ENCODE measurements at places on chromosomes 5 and 9.

DNA sequence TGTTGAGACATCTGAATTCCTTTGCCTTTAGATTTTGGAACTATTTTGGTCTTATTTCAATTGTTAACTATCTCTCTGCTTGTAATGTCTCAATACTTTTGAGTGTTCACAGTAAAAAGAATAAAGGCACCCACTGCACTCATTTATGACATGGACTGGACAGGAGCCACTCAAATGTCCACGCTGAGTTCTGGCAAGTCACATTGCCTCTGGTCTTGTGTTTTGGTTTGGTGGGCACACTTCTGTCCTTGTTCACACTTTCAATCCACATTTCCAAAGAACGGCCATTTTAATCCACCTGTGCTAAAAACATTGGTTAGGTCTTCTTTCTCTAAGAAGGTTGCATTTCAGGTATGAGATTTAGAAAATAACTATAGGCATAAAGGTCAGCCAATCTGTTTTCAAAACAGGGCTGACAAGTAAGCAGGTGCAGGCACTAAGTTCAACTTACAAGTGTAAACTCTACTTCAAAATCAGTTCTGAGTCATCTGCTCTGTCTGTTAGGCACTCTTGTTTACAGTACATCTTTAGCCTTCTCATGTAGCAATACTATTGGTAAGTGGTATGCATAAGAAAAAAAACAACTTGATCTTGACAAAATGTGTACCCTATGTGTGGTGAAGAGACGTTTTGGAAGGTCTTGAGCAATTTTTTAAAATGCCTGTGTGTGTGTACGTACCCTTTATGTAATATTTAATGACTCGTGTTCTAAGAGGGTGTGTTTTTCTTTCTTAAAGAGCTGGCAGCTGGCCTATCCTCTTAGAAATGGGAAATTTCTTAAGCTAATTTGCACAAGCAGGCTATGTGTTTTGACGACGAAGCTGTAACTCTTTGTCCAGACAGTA is 31.5 kb upstream of the ZFAND5 start:
- peak; percentile 66 for DNase-seq

DNA sequence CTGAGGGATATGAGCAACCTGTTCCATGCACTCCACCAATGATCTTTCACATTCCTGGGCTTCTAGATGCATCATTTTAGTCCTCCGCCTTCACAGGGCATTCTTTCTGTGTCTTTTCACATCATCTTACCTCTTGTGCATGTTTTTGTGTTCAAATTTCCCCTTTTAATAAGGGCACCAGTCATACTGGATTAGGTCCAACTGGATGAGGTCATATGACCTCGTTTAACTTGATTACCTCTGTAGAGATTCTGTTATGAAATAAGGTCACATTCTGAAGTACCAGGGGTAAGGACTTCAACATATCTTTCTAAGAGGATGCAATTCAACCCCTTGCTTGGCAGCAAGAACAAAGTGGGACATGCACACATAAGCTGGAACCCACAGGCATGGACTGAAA is 335.3 kb upstream of the TLE4 start:
- no peak for DNase-seq

- DNase-seq = no peak
Measured at GRCh38 chr5:67257500-67257899, 60.9 kb upstream of the CD180 start.

GRCh38 chr5:103117471-103117991 is 2.4 kb downstream of the GIN1 start:
- DNase-seq = peak; percentile 3

DNA sequence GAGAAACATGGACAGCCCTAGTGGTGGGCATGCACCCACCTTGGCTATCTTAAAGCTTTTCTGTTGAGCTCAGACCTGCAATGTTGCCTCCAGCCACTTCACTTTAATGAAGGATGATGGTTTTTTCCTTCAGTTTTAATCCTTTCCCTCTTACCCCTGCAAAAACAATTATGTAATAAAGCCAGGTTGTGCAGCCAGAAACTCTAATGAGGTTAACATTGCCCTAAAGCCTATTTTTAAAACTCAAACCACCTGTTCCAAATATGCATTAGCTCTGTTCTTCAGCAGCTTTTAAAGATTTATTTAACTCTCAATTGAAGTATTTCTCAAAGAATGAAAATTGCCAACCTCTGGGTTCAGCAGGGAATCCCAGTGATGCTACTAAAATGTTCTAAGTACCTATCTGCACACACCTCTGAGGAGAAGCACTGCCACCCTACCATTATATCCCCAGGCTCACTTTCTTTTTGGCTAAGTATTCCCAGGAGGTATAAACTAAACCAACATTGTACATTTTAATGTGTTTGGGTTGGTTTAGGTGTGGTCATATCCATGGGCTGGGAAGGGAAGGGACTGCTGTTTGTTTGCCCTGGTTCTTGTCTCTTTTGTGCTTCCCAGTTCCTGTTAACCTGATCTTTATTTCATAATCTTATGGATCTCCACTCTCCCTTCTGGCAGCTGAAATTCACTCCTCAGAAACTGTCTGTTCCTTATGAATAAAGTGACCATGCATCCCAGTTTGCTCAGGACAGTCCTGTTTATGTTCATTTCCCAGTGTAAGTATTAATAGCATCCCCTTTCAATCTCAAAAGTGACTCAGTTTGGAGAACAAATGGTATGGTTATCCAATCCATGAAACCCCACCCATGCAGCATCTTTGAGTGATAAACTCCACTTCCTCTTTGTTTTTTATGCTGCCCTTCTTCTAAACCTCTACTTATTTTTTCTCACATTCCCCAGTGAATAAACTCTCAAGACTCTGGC is 251.7 kb downstream of the RAB3C start:
- no peak for DNase-seq

DNA sequence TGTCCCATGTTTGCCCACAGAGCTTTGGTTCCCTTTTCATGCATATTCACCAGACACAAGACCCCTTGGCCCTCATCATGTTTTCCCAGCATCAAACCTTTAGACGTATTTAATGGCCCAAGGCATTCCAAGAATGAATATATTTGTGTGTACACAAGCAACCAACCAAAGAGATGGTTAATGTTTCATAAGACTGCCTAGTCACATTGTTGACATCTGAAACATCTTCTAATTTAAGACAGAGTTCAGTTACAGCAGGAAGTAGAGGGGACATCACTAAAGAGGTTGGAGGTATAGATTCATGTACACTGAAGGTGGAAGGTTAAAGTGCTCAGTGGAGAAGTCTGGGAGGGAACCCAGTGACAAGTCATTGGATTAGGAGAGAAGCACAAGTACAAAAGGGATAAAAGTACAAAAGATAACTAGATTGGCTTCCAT is 49.1 kb downstream of the SUSD1 start:
- peak; percentile 5 for DNase-seq

DNA sequence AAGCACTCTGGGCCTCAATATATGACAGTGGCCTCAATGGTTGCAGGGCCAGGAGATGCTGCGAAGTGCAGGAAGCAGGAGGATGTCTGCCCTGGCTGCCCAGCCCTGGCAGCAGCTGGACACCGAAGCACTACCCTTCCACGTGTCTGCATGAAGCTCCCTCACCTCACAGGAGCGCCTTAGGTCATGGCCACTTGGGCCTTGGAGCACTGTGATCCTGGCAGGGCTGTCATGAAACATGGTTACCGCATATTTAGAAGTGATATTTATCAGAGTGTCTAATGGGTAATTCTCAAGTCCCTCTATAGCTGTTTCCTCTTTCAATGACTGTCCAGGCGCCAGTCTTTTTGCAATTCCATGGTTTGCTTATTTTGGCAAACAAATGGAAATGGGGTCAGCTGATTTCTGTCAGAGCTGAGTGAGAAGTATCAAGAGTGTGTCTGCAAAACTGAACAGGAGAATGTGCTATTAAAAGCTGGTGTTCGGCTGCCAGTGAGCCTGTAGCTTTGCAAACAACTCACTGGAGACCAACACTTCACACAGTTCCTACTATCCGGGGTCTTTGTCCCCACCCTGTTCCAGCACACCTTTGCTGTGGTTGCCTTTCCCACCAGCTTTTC is 285.9 kb downstream of the KIF4B start:
- DNase-seq = no peak

- DNase-seq = no peak
Measured at GRCh38 chr9:98900725-98901124, 43.0 kb upstream of the COL15A1 start.

DNA sequence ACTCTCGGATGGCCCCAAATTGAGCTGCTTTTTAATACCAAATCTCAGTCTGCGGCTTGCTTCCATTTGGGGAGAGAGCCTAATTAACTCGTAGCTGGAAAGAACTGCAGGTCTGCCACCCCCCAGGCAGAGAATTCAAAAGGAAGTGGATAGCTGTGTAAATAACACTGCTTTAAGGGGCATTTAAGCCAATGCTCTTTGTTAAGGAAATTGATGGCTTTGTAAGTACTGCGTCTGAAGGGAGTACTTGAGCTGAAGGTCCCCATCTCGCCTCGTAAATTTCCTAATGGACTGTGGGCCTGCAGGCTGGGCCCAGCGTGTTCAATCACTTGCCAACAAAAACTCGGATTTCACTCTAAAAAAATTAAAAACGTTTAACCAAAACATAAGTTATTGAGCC is 132.7 kb downstream of the PAPPA start:
- DNase-seq = no peak

- DNase-seq = peak; percentile 10
Measured at GRCh38 chr5:118466418-118466817, 521.9 kb downstream of the DTWD2 start.

DNA sequence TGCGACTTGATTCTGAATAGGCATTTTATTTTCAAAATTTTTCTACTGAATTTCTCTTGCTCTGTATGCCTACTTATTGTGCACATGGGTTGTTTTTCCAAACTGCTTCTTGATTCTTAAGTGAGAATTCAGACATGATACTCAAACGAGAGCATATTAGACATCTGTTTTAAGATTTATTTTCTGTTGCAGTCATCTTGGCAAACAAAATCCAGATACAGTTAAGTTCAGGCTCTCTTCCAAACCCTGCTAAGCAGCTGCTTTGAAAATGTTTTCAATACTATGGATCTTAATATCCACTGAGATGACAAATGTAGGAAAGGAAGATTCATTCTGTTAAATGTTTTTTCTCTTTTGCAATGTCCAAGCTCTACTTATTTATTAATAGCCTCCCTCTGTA is 4.5 kb downstream of the TMEM215 start:
- no peak for DNase-seq

DNA sequence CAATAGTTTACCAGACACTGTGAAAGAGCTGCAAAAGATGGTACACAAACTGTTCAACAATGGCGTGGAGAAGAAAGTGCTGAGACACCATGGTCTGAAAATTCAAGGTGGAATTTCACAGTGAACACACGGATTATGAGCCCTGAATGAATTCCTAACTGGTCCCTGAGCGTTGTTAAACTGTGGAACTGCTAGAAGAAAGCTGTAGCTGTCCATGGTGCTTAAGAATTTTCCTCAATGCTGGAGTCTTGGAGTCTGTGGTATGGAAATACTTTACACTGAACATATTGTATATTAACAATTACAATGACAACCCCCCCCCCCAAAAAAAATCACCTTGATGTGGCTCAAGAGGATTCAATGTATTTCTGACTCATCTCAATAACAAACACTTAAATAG is 68.5 kb downstream of the SLC24A2 start:
- peak; percentile 23 for DNase-seq

DNA sequence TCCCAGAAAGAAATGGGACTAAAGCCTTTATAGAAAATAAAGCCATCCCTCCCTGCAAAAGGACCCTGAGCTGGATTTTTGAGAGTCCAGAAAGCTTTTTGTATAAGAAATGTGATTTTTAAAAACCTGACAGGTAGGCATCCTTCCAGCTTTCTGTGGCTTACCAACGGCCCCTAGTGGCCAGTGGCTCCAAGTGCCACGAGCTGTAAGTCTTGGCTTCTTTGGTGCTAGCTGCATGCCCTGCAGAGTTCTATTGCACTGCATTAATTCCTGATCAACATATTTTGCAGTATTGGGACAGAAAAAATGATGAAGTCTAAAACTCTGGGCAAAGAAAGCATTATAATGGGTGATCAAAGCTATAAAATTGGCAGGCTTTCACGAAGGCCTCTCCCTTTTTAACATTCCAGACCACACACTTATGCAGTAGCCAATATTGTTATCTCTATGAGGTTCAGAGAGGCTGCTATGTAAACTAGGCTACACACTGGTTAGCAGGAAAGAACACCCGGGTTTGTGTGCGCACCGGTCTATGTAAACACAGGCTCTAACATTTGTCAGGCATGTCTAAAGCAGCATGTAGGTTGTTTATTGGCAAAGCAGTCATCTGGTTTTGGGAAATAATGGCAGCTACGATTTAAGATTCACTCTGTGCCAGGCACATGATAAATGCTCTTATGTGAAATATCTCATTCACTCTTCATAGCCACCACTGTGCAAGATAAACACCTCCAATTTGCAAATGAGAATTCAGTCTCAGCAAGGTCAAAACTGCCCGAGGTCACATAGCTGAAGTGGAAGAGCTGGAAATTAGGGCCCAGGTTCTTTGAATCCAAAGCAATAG is 55.2 kb downstream of the NMUR2 start:
- no peak for DNase-seq

DNA sequence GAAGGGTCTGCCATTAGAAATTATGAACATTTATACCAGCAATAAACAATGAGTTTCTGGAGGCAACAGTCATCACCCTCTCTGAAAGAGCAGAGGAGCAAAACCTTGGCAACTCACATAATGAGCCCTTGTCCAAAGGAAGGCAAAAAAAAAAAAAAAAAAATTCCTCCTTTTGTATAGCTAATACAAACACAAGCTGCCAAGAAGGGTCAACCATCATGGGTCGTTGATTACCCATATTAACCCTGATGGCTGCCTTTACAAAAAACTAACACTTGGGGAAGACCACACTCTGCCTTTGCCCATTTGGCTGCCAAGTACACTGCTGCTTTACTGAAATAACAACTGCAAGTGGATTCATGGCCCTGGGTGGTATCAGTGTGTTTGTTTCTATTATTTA is 272.7 kb downstream of the ADAMTSL1 start:
- no peak for DNase-seq

DNA sequence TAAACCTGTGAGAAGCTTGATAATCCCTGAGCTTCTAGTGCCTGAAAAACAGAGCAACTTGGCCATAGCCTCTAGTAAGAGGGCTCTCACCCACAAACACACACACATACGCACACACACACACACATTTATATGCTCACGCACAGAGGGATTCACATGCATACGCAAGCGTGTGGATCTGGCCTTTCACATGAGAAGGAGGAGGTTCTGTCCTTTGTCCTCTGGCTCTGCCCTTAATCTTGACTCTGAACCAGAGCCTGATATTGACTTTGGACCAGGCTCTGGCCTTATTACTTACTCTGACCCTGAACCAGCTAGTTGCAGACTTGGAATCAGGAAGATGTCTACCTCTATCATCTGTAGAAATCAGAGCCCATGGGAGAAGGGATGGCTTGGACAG is 10.0 kb upstream of the P4HA2 start:
- no peak for DNase-seq

GRCh38 chr5:1875281-1875842 is 7.4 kb downstream of the IRX4 start:
- no peak for DNase-seq

GRCh38 chr9:103837940-103838339 is 256.2 kb upstream of the SMC2 start:
- DNase-seq = no peak

- no peak for DNase-seq
Measured at GRCh38 chr5:62719061-62719720, 140.6 kb downstream of the LRRC70 start.

All from fibroblast of skin of right quadriceps (primary cell).